ENCODE measurements at places on chromosomes 3 and 15.
A peak's percentile ranks its signal among the peaks of the same experiment; 100 is the strongest.

DNA sequence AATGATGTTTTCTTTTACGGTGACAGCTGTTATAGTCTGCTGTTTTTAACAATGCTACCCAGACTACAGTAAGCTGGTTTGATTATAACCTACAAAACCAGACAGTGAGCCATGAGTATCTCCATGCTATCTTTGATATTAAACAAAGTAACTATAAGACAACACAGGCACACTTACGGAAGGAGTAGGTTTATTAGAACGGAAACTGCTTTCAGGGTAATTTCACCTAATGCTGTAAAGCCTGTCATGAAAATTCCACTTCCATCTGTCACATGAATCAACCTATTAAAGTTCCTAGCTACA, 33.0 kb downstream of the VPS13C start:
- no peak for DNase-seq

- DNase-seq, result no peak
Observed at GRCh38 chr15:33048255-33048654, 146.3 kb downstream of the FMN1 start.

DNA sequence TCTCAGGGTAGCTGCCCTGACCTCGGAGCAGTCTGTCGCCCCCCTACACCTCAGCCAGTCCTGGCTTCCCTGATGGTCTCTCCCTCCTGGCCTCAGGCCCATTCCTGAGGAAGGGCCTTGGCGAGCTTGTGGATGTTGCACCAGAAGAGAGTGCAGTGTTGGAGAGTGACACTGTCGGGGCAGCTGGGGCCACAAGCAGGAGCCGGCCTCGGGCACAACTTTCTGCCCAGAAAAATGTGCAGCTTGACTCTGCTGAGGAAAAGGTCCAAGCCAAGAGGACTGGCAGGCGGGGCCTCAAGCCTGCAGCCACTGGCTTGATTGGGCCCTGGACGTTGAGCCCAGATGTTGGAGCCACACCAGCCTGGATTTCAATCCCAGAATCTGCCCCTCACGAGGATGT, 12.8 kb downstream of the HEMK1 start:
- no peak for DNase-seq

DNA sequence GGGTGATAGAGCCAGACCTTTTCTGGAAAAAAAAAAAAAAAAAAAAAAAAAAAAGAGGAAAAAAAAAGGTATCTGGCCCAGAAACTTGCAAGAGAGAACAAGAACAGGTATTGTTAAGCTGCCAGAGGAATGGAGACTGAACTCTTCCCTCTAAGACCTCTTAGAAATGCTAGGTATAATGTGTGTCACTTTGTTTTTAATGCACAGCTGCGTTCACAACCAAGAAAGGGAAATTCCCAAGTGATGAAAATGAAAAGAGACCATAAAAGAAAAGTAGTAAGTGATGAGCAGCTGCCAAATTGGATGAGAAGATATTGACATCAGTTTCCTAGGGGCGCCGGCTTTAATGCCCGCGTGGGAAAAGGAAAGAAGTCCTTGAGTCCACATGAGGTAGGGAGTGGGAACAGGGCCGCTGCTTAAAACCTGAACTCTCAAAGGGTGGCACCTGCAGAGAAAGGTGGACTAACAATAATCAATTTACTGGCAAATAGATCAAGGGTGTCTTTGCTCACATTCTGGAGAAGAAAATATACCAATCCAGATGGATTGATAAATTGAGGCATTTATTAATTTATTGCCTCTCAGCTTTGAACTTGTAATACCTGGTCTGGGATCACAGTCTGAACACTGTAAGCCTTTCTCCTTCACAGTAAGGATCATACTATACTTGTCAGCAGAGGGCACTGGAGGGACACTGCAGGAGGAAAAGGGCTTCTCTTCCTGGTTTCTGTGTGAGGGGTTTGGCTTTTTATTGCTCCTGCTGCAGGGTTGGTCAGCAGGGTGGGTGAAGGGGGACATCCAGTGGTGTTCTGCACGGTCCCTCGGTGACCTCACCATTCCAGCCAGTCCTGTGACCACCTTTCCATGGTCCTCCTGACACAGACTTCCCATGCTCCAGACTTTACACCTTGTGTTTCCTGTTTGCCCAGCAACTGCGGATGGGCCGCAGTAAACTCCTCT, 131.6 kb downstream of the AQP9 start:
- DNase-seq, result peak; percentile 11

GRCh38 chr3:176160997-176161396, 1036.3 kb downstream of the TBL1XR1 start:
- no peak for DNase-seq

DNA sequence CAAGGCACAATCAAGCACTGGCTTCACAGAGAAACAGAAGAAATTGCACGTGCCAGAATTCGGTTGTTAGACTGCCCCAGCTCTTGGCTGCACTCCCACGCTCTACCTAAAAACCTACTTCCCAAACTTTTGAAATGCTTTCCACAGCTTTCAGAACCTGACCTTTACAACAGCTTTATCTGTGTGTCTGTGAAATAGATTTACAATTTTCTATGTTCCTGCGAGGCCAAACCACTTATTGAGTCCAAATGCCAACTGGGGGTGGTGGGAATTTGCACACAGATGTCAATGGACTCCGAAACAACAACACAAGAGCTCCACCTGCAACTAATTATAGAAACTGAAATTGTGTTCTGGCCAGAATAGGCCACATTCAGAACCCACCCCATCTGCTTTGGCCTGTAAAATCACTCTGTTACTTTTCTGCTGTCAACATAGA, 44.6 kb downstream of the ERC2 start:
- no peak for DNase-seq

- DNase-seq, result no peak
Observed at GRCh38 chr3:49718858-49719213, 648 bp downstream of the AMIGO3 start.

DNA sequence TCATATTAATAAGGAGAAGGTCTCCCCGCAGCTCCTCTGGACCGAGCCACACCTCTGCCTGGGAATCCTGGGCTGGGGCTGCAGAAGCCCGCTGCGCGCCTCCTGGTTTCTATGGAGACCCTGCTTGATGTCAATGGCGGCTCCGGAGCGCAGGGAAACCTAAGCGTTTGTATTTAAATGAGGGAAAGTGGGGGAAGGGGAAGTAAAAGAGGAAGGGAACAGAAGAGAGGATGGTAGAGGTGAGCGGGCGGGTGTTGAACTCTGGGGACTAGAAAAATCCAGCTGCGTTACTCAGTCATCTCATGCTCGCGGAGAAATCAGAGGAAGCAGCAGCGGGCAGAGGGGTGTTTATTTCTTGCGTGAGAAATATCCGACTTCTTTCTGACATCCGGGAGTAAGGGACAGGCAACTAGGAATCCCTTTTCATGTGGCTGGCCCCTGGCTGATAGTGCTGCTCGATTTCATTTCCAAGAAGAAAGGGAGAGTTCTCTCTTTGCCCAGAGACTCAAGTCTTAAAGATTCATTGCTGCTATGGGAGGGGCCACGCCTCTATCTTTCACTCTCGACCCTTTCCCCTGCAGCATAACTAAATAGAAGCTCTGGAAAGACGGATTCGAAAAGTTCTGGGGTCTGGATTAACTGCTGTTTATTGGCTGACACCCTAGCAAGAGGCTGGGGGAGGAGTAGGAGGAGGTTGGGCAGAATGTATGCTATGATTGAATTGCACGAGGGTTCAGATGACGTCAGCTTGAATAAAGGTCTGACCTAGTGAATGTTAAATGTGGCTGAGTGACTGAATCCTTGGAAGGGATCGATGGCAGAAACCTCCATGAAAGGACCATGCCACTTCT, 110.5 kb upstream of the GAP43 start:
- DNase-seq, result peak; percentile 3

- DNase-seq, result no peak
Observed at GRCh38 chr3:112627419-112627818, 13.5 kb downstream of the CCDC80 start.

DNA sequence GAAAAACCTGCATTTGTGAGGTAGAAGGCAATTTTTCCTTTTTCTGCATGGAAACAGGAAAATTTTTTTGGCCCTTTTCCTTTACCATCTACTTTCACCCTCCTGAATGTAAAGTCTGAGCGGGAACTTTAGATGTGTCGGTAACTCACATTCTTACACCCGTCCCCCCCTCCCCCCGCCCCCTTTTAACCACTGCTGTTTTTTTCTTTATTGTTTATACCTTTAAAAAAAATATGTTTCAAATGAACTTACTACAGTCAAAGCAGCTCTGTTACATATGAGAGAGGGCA, 487 bp upstream of the HES1 start:
- DNase-seq, result no peak

GRCh38 chr15:72341361-72341760, 21.4 kb upstream of the CELF6 start:
- no peak for DNase-seq

DNA sequence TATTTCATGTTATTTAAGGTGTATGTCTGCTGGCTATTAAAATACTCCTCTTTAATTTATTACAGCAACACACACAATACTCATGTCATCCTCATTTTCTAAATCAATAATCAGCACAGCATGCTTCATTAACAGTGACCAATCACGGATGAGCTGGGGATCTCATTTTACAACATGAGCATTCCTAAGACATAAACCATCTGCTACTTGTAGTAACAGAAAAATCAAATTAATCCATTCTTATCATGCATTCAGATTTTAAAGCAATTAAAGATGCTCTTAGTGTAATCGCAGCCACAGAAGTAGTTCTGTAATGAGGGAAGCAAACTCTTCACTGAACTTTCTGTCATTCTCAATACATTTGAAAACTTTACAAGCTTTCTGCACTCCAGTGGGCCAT, 191.1 kb downstream of the TBC1D5 start:
- no peak for DNase-seq

- DNase-seq, result no peak
Observed at GRCh38 chr15:22869856-22870255, 31.4 kb downstream of the NIPA2 start.

GRCh38 chr15:57134851-57135250, 216.4 kb downstream of the TCF12 start:
- DNase-seq, result no peak

GRCh38 chr3:172694573-172695246, 16.2 kb downstream of the NCEH1 start:
- DNase-seq, result no peak

GRCh38 chr3:32780735-32781210, 37.0 kb upstream of the TRIM71 start:
- no peak for DNase-seq

- no peak for DNase-seq
Observed at GRCh38 chr3:127772827-127773751, 49.2 kb downstream of the MGLL start.

DNA sequence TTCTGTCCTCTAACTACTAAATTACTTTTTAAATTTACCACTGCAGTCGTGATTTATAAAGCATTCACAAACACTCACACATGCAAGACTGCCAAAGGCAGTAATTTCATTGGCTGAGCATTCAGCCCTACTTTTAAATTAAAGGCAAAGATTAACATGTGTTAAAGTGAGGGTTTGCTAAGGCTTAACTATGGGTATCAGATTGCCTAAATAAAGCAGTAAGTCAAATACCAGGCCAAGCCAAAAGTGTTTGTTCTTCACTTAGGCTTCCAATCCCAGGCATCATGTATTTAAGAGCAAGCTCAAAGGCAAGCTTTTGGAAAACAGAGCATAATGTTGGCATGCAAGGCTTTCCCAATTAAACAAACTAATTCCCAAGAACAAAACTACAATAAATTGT, 187.3 kb downstream of the SUCNR1 start:
- DNase-seq, result no peak

- no peak for DNase-seq
Observed at GRCh38 chr3:71956069-71956340, 171.1 kb upstream of the PROK2 start.

- no peak for DNase-seq
Observed at GRCh38 chr3:48651771-48652170, 10.9 kb downstream of the CELSR3 start.

DNA sequence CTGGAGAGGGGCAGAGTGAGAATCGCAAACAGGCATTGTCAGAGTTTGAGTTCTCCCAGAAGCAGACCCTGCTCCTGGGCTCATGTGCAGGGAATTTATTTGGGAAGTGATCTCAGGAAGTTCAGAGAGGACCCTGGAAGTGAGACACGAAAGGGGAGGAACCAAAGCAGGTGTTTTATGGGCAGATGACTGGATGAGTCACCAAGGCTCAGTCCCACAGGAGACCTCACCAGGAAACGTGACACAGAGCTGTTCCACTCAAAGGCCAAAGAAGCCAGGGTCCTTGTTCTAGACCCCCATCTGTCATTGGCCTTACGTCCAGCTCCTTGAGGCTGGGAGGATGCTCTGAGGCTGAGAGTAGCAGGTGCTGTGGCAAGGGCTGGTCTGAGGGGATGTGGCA, 43.4 kb upstream of the SEC22A start:
- DNase-seq, result no peak

DNA sequence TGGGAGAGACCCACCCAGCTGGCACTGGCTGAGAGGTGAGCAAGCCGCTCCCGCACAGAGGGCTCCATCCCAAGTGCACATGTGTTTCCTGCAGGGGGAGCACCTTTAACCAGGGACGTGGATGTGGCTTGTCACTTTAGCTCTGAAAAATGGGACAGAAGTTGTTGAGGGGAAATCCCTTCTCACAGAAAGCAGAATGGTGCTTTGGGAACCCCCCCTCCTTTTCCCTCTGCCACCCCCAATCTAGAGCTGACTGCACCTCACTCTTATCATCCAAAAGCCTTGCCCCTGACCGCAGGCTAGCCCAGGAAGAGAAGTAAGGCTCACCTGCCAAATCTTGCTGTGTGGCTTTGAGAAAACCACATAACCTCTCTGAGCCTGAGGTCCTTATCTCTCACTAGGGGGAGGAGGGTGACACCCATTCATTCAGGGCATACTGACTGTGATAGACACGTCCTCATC, 77.9 kb downstream of the RPN1 start:
- no peak for DNase-seq

DNA sequence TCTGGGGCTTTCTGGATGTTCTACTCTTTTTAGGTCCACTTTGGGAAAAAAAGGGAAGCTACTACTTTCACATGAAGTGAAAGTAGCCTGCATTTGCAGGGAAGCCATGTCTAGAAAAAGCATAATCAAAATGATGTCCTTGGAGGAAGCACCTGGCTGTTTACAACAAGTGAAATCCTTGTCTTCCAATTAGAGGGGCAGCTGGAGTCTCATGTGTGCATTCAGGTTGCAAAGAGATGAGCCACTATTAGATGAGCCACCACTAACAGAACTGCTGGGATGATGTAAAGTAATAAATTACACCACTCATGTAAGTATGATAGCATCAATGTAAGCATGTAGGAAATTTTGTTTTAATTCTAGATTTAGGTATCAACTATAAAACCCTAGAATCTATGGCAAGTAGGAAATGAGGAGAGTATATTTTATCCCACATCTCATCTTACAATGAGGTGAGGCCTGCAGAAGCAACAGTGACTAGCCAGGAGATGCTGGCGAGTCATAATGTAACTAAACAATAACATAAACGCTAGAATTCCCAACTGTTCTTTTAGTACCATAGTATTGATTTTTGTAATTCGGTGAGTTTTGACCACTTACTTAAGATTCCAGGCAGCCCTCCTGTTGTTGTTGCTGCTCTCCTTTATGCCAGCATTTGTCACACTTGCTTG, 75.9 kb downstream of the TMEM108 start:
- no peak for DNase-seq

- DNase-seq, result no peak
Observed at GRCh38 chr3:46399557-46399956, 7.3 kb downstream of the CCR5AS start.
